Naive thymus-derived CD4-positive, alpha-beta T cell (primary cell): ENCODE measurements at places on chromosomes 2 and 18.

GRCh38 chr2:45808294-45808800 is 156.9 kb downstream of the PRKCE start:
- no peak for DNase-seq

DNA sequence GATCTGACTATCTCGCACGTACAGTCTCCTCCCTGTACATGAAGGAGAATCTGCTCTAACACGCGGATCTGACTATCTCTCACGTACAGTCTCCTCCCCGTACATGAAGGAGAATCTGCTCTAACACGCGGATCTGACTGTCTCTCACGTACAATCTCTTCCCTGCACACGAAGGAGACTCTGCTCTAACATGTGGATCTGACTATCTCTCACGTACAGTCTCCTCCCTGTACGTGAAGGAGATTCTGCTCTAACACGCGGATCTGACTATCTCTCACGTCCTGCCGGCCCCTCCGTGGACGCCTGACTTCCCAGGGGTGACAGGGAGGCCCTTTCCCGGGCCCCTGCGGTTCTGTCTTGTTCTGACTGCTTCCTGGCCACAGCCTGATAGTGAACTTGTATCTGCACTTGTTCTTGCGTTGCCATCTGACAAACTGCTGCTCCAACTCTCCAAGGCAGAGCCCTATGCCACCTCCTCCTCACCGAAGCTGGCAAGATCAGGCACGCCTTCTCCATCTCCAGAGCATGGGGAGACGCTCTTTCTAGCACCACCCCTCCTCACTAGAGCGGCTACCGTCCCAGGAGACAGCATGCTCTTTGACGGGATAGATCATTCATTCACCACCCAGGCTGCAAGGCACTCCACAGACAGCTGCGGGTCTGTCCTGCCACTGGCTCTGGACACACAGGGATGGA is 238.6 kb downstream of the TWIST2 start:
- DNase-seq: no peak

GRCh38 chr2:191115391-191115790 is 35.4 kb downstream of the STAT4 start:
- DNase-seq: no peak

GRCh38 chr2:121197369-121198091 is 87.5 kb downstream of the TFCP2L1 start:
- DNase-seq: no peak

- DNase-seq: no peak
Observed at GRCh38 chr2:56109994-56110393, 73.8 kb upstream of the CCDC85A start.

DNA sequence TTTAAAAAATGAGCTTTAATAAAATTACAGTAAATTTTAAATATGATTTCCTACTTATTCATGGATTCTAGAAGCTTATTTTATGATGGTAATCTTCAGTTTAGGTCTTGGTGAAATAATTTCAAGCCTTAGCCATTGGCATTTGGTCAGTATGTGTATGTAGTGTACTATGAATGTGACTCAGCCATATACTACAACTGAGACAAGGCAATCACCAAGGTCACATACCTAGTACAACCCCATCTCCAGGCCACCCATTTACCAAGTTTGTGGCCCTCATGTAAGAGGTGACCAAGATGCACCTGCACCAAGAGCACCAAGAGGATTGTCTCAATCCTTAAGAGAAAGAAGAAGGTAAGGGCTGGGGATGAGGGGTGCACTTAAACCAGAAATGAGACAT is 54.8 kb upstream of the FRZB start:
- no peak for DNase-seq

- DNase-seq: no peak
Observed at GRCh38 chr2:32715391-32715841, 87.6 kb downstream of the TTC27 start.

DNA sequence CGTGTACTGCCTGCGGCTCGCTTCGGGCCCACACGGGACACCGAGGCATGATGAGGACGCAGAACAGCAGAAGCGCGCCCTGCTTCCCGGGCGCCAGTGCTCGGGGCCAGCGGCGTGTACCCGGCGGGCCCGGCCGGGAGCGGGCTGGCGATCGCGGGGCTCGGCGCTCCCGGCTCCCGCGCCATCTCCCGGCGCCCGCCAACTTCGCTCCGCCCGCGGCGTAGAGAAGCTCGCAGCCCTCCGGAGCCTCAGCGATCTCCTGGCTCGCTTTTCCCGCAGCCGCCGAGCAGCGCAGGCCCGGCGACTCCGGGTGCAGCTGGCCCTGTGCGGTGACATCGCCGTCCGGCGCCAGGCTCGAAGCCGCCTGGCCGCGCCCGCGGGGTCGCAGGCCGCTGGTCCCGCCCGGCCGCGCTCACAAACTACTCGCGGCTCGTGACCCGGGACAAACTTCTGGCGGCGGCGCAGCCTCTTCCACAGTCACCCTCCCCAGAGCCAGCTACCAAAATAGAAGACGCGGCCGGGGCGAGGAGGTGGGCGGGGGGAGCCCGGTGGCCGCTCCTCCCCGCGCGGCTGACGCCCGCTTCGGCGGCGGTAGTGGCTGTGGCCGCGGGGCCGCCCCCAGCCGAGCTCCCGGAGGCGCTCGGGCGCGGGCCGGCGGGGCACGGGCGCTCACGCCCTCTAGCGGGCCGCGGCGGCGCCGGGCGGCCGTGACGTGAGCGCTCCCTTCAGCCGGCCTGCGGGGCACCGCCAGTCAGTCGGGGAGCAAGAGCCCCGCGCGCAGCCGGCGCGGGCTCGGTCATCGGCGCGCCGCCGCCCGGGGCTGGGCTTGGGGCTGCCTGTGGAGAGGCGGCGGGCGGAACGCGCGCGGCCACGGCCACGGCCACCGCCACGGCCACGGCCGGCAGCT is at the start of gene PTPRM:
Gene PTPRM (plus strand): TSS at position 750 of the 907 bp plus-strand sequence. CDS start 503 bp downstream, outside the sequence.
- DNase-seq: peak; percentile 75

GRCh38 chr2:8176887-8177286 is 505.0 kb upstream of the ID2 start:
- DNase-seq: no peak

DNA sequence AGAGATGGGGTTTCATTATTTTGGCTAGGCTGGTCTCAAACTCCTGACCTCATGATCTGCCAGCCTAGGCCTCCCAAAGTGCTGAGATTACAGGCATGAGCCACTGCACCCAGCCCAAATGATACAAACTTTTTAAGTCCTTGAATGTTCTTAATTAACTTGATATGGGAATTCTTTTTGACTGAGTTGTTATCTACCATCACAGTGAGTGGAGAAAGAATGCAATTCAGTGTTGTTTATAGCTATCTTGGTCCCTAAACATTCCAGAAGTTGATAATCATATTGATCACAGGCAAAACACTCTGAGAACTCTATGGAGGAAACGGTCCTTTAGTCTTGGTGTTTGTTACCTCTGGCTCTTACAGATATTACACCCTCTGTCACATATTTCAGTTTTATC is 1072.5 kb downstream of the SUCLG1 start:
- DNase-seq: no peak

DNA sequence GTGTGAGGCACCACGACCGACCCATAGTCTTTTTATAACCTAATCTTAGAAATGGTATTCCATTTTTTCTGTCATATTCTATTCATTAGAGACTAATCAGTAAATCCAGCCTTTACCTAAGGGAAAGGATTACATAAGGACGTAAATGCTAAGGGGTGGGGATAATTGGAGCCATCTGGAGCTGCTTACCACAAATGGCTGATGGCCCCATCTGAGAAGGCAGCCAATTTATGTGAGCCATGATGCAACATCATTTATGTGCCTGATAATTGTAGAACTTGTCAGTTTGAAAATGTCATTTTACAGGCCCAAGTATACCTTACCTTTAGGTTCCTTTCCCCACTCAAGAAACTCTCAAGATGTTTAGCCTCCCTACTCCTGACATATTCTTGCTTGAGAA is 44.0 kb downstream of the ARHGEF33 start:
- DNase-seq: no peak

GRCh38 chr2:74006459-74006858 is 21.7 kb downstream of the TET3 start:
- no peak for DNase-seq

- DNase-seq: no peak
Observed at GRCh38 chr18:13494871-13495445, 231.4 kb downstream of the FAM210A start.

DNA sequence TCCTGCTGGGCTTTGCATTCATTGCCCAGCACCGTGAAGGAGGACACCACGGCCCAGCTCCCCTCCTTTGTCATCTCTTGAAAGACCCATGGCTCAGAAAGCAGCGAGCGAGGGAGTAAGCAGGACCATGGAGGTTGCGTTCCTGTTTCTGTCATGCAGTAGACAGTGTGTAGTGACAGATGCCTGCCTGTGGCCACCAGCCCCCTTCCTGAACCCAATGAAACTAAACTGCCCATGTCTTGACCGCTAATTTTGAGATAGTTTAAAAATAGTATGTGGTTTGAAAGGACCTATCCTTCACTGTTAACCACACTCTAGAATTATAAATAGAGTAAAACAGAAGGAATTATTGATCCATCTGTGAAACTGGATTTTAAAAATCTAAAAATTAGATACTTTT is 88.2 kb downstream of the ASAP2 start:
- no peak for DNase-seq

DNA sequence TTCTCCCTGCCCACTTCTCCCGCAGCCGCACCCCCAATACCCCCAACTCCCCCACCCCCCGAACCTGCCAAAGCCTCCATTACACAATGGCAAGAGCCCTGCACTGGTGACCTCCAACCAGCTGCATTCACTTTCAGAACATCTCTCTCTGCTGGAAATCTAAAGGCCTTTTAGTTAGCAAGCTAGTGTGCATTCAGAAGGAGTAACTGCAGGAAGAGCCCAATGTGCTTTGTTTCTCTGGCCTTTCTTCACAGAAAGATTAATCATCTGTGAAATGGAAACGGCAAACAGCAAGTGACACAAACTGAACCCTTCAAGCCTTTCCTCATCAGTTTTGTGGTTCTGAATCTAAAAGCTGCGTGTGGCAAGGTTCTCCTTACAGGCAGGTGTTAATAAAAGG is 124.2 kb downstream of the OLA1 start:
- no peak for DNase-seq

DNA sequence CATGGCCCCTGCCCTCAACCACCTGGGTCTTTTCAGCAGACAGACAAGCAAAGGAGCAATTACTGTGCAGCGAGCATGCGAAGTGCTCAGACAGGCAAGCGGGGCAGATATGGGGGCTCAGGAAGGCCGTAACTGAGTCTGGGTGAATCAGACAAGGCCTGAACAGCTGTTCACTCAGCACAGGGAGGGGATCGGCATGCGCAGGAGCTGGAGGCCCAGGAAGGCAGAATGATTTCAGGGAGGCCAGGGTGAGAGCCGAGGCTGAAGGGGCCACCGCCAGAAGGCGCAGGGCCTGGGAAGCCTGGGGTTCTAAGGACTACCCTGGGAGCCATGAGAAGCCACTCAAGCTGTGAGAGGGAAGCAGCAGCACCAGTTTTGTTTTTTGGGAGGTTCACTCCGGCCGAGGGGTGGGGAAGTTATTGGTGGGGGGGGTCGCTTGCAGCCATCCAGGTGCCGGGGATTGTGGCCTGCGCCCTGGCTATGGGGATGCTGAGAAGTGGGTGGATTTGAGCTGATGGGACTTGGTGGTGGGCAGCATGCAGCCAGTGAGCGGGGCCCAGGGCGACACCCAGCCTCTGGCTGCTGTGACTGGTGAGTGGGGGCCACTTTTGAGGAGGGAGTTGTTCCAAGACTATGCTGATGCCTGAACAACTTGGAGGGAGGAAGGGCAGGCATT is 132.2 kb downstream of the TSN start:
- no peak for DNase-seq

DNA sequence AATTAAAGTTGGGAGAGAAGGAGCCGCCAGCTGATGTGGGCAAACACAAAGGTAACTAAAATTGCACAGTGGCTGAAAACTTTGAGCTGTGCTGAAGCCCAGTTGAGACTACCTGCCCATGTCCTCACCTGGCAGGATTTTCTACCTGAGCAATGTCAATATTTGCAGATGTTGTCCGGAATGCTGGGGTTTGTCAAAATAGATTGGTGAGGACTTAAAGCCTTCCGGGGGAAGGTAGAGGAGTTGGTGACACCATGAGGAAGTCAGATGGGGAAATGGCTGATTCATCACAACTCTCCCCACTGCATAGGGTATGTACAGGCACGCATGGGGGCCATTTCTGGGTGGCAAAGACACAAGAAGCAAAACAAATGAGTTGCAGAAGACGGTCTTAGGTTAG is 114.9 kb downstream of the ALK start:
- no peak for DNase-seq

DNA sequence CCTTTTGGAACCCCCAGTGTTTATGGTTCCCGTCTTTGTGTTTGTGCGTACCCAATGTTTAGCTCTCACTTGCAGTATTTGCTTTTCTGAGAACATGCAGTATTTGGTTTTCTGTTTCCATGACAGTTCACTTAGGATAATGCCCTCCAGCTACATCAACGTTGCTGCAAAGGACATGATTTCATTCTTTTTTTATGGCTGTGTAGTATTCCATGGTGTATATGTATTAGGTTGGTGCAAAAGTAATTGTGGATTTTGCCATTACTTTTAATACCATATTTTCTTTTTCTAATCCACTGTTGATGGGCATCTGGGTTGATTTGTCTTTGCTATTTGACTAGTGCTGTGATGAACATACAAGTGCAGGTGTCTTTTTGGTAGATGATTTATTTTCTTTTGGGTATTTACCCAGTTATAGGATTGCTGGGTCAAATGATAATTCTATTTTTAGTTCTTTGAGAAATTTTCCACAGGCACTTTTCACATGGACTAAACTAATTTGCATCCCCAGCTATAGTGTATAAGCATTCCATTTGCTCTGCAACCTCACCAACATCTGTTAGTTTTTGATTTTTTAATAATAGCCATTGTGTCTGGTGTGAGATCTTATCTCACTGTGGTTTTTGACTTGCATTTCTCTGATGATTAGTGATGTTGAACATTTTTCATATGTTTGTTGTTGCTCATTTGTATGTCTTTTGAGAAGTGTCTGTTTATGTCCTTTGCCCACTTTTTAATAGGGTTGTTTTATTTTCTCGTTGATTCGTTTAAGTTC is 63.6 kb downstream of the CERS6 start:
- DNase-seq: no peak

DNA sequence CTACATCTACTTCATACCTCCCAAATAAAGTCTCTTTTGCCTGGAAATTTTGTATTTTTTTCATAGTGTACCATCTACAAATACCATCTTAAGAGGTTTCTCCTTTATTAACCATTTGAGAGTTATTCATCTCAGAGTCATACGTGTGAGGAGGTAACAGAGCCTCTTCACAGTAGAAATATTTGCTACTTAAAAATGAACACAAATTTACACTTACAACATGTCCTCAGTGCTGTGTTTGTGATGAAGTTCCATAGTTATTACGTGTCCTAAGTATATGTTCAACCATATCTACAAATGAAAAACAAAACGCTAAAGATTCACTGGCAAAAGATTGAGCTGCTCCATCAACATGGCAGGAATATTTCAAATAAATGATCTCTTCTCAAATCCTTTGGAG is 48.5 kb upstream of the HNRNPA3 start:
- no peak for DNase-seq

DNA sequence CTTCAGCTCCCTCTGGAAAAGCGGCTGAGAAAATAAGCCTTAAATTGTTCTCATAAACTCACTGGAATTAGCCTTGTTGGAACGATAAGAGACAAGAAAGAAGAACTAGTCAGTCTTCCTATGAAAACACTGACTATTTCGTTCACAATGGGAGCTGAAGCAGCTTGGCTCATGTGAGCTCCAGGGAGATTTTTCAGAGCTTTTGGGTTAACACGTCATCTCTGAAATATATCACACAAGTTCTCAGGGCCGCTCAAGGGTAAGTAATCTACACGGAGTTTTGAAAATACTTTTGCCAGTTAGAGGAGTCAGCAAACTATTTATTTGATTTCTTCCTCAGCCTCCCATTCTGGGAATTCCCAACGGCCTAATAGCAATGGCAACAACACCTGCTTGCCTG is 316.2 kb upstream of the MGAT5 start:
- DNase-seq: no peak

- DNase-seq: no peak
Observed at GRCh38 chr2:85134255-85134895, 1.2 kb downstream of the TCF7L1 start.
